Naive thymus-derived CD4-positive, alpha-beta T cell (primary cell): ENCODE measurements at places on chromosomes 12 and 14. TPM values are rescaled to one million over a fixed set of nuclear protein-coding genes. Genes with fewer than 3 reads are reported as not detected.

The CCDC63 gene
- polyA plus RNA-seq = not detected

The NEDD8 gene
- polyA plus RNA-seq = 254 TPM

The MYF5 gene
- not detected for polyA plus RNA-seq

The GALNT8 gene
- polyA plus RNA-seq = not detected

The EIF2B1 gene
- 70.7 TPM for polyA plus RNA-seq
